ENCODE measurements at places on chromosomes 12 and 14. TPM values are rescaled to one million over a fixed set of nuclear protein-coding genes. Genes with fewer than 3 reads are reported as not detected.

Gene NTS
- total RNA-seq: not detected

GRCh38 chr12:124734224-124734788 lies 129.4 kb downstream of the SCARB1 start:
- H3K27me3 ChIP-seq: no peaks in the 10 kb centered on the region
- no peaks in the 10 kb centered on the region for H3K36me3 ChIP-seq
- DNase-seq: peak; percentile 55
- H3K27ac ChIP-seq: peak overlapping the region; percentile 65

Gene KERA
- total RNA-seq: not detected

- H3K27me3 ChIP-seq: no peaks in the 10 kb centered on the region
- no peak overlapping the region for H3K4me3 ChIP-seq
- no peak for DNase-seq
- no peaks in the 10 kb centered on the region for H3K36me3 ChIP-seq
- H3K4me1 ChIP-seq: no peaks in the 10 kb centered on the region
Measured at GRCh38 chr12:128829861-128830504, 6.2 kb upstream of the SLC15A4 start.

Gene NRL
- total RNA-seq: 7.0 TPM

Measured in tibial nerve (tissue), 4 donors.